ENCODE measurements at places on chromosomes 2 and 18. TPM values are rescaled to one million over a fixed set of nuclear protein-coding genes. Genes with fewer than 3 reads are reported as not detected.

EPB41L5 gene
- 16.5 TPM for total RNA-seq

STPG4 gene
- total RNA-seq = 0.37 TPM

ALLC gene
- total RNA-seq = not detected

CERKL gene
- total RNA-seq = 0.52 TPM

COL3A1 gene
- total RNA-seq = 3.6 TPM

- DNase-seq = no peak
These were observed 11.2 kb downstream of the AOX1 start for GRCh38 chr2:200596774-200597570.

DNA sequence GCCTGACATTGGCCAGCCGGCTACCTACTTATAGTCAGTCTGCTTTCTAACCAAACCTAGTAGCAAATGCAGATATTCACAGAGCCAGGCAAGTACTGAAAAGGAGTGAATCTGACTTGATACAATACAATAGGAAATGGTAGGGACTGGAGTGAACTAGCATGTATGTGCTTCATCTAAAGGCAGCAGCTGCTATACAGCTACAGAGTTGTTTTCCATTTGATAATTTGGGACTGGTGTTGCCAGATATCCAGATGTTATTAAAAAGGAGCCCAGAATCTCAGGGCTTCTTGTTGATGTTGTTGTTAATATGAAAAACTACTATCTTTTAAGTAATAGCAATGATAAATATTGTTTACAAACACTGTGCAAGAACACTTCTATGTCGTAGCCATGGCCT is 159.4 kb downstream of the BABAM2 start:
- DNase-seq = no peak

GRCh38 chr2:98664323-98664722 is 55.9 kb downstream of the UNC50 start:
- no peak for DNase-seq

DNA sequence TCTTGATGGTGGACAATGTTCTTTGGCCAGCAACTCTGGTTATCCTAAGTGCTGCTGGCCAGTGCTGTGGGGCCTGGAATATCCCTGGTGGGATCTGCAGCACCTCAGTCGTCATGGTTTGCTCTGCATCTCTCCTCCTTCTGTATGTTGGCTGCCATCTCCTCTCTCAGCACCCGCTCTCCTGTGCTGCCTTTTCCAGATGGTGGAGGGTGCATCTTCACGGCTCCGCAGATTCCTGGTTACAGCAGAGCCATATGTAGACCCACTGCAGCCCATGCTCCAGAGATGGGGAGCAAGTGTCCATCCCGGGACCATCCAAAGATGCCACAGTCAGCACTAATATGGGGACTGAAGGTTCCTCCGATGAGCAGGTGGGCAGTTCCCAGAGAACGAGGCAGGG is 90.0 kb downstream of the VAPA start:
- DNase-seq = no peak

- no peak for DNase-seq
These were observed 26.3 kb downstream of the GPR55 start for GRCh38 chr2:230898713-230899091.

- no peak for DNase-seq
These were observed 438.0 kb upstream of the NXPH2 start for GRCh38 chr2:139218181-139218580.
